HCT116 (cell line): ENCODE measurements at places on chromosomes 16 and 17. TPM values are rescaled to one million over a fixed set of nuclear protein-coding genes. Genes with fewer than 3 reads are reported as not detected.
A peak's percentile ranks its signal among the peaks of the same experiment; 100 is the strongest.

Gene CRYBA1
- not detected for total RNA-seq

Gene CYB561
- total RNA-seq, result 67.6 TPM

Gene DPEP1
- total RNA-seq, result 1.1 TPM

Gene IL32
- 13.7 TPM for total RNA-seq

Gene EIF1
- 1,082 TPM for total RNA-seq

Gene PSKH1
- total RNA-seq, result 16.2 TPM

DNA sequence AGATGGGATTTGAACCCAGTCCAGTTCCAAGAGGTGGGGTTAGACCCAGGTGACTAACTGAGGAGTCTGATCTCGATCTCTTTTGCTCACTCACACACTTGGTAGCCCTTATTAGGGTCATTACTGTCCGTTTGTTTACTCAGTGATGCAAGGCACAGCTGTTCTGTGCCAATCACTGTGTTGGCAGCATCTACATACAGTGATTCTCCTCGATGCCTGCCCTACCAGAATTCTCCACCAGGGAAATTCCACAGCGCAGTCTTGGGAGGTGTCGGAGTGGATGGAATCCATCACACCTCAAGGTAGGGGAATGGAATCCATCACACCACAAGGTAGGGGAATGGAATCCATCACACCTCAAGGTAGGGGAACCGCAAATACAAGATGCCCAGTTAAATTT, 279.6 kb downstream of the MAF start:
- H3K36me3 ChIP-seq, result no peaks in the 10 kb centered on the region
- H3K4me1 ChIP-seq, result no peaks in the 10 kb centered on the region
- no peak overlapping the region for H3K27ac ChIP-seq
- no peak overlapping the region for H3K4me3 ChIP-seq

- peaks cover 52% of the 10 kb centered on the region for H3K4me1 ChIP-seq
- peak overlapping the region; percentile 88 for H3K27ac ChIP-seq
- peak; percentile 85 for DNase-seq
- H3K27me3 ChIP-seq, result no peaks in the 10 kb centered on the region
- no peaks in the 10 kb centered on the region for H3K36me3 ChIP-seq
These were observed 4.2 kb upstream of the MAP3K14 start for GRCh38 chr17:45320931-45321461.

DNA sequence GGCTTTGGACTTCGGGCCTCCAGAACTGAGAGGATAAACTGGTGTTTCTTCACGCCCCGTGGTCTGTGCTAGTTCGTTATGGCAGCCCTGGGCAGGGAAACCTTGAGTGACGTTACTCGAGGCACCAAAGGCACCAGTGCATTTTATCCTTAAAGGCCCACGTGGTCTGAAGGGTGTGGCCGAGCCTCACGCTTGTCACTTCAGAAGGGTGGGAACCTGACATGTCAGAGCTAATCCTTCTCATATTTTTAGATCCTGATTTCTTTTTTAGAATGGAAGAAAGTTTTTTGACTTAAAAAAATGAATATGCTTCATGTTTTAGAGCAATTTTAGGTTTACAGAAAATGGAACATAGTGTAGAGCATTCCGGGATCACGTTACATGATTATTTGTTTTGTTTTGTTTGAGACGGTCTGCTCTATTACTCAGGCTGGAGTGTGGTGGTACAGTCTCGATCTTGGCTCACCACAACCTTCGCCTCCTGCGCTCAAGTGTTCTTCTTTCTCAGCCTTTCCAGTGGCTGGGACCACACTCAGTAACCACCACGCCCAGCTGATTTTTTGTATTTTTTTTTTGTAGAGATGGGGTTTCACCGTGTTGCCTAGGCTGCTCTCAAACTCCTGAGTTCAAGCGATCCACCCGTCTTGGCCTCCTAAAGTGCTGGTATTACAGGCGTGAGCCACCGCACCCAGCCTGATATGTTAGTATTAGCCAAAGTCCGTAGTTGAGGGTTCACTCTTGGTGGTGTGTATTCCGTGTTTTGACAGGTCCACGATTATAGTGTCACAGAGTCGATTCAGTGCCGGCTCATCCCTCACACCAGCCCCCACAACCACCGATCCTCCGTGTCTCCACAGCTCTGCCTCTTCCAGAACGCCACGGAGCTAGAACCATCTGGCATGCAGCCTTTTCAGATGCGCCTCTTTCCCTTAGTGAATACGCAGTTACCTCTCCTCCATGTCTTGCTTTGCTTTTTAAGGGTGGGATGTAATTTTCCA, 47.9 kb downstream of the RAB11FIP3 start:
- DNase-seq, result no peak
- no peak overlapping the region for H3K27ac ChIP-seq
- no peaks in the 10 kb centered on the region for H3K36me3 ChIP-seq
- peaks cover 6% of the 10 kb centered on the region for H3K4me1 ChIP-seq

- no peak for DNase-seq
- peaks cover 40% of the 10 kb centered on the region; the same call in 1 of the 2 replicates for H3K36me3 ChIP-seq
- H3K4me1 ChIP-seq, result no peaks in the 10 kb centered on the region
- H3K4me3 ChIP-seq, result no peak overlapping the region
- no peaks in the 10 kb centered on the region for H3K27me3 ChIP-seq
- no peak overlapping the region for H3K27ac ChIP-seq
These were observed 19.1 kb upstream of the COPRS start for GRCh38 chr17:31877911-31878702.

DNA sequence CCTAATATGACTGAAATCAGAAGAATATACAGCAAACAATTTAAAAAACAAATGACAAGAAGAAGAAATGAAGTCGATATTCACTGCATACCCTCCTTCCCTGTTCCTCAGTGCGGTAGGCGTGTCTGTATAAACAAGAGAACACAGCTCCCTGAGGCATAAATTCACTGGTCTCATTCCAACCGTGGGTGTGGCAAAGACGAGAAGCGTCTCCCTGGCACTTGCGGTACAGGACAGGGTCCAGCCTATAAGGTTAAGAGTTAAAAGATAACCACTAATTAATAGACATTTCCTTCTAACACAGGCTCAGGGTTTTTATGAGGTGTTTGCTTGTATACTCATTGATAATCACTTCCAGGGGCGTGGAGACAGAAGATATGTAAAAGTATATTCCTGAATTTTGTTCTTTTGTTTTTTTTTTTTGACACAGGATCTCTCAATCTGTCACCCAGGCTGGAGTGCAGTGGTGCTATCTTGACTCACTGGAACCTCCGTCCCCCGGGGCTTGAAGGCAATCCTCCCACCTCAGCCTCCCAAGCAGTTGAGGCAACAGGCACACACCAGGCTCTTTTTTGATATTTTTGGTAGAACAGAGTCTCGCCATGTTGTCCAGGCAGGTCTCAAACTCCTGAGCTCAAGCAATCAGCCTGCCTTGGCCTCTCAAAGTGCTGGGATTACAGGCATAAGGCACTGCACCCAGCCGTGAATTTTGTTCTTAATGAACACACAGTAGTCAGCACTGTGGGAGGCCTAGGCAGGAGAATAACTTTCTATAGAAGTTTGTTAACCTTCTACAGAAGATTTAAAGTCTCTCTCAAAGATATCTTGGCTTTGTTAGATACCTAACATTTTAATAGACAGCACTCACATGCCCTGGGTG, 59.1 kb upstream of the CLEC18B start:
- H3K4me3 ChIP-seq, result peak overlapping the region; percentile 6; the same call in 1 of the 2 replicates
- peak; percentile 71 for DNase-seq
- H3K4me1 ChIP-seq, result peaks cover 24% of the 10 kb centered on the region
- H3K27ac ChIP-seq, result peak overlapping the region; percentile 57
- no peaks in the 10 kb centered on the region for H3K27me3 ChIP-seq
- H3K36me3 ChIP-seq, result peaks cover 24% of the 10 kb centered on the region

- no peak overlapping the region for H3K4me3 ChIP-seq
- H3K36me3 ChIP-seq, result peaks cover 28% of the 10 kb centered on the region
- no peak overlapping the region for H3K27ac ChIP-seq
These were observed 27.8 kb downstream of the PLCD3 start for GRCh38 chr17:45104497-45104896.

DNA sequence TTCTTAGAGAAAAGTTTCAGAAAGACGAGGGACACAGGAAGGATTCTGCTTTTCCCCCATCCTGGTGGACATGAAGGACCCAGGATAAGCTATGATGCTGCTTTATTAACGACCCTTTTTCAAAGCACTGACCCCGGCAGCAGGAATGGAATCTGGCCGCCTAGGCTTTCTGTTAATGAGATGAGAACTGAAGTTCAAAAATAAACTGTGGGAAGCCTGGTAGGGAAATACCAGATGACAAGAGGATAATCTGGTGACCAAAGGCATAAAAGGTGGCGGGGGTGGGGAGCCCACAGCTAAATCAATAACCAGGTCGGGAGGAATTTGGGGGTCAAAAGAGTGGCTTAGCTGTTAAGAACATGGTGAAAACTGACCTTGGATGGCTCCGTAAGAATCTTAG, 171.0 kb downstream of the XYLT1 start:
- H3K27me3 ChIP-seq, result peaks cover 4% of the 10 kb centered on the region; the same call in 1 of the 2 replicates
- no peak overlapping the region for H3K4me3 ChIP-seq
- peaks cover 13% of the 10 kb centered on the region for H3K4me1 ChIP-seq
- H3K27ac ChIP-seq, result no peak overlapping the region

- DNase-seq, result no peak
- H3K27me3 ChIP-seq, result no peaks in the 10 kb centered on the region
- no peak overlapping the region for H3K27ac ChIP-seq
- peaks cover 8% of the 10 kb centered on the region; the same call in 1 of the 2 replicates for H3K4me1 ChIP-seq
- H3K4me3 ChIP-seq, result no peak overlapping the region
These were observed 27.6 kb downstream of the MAP3K3 start for GRCh38 chr17:63649813-63650212.

- no peak overlapping the region for H3K27ac ChIP-seq
- no peaks in the 10 kb centered on the region for H3K27me3 ChIP-seq
- H3K4me1 ChIP-seq, result peaks cover 15% of the 10 kb centered on the region
- no peak for DNase-seq
- no peak overlapping the region for H3K4me3 ChIP-seq
These were observed 134.2 kb upstream of the CIBAR2 start for GRCh38 chr16:85246473-85246872.

DNA sequence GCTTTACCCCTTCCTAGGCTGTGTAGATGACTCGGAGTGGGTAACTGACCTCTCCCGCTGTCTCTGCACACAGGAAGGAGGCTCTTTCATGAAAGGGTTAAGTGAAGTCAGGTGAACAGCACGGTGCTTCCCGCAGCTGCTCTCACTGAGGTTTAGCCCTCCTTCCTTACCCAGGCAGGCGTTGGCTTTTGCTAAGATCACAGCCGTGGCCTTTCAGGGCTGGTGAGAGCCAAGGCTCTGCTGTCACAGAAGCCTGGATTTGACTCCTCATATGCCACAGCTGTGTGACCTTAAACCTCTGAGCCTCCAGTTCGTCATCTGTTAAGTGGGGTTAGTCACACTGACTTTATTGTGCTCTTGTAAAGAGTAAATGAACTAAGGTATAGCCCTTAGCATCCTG, 90.9 kb upstream of the PLCG2 start:
- no peaks in the 10 kb centered on the region for H3K27me3 ChIP-seq
- no peak for DNase-seq
- H3K36me3 ChIP-seq, result no peaks in the 10 kb centered on the region
- no peak overlapping the region for H3K27ac ChIP-seq
- no peaks in the 10 kb centered on the region for H3K4me1 ChIP-seq

DNA sequence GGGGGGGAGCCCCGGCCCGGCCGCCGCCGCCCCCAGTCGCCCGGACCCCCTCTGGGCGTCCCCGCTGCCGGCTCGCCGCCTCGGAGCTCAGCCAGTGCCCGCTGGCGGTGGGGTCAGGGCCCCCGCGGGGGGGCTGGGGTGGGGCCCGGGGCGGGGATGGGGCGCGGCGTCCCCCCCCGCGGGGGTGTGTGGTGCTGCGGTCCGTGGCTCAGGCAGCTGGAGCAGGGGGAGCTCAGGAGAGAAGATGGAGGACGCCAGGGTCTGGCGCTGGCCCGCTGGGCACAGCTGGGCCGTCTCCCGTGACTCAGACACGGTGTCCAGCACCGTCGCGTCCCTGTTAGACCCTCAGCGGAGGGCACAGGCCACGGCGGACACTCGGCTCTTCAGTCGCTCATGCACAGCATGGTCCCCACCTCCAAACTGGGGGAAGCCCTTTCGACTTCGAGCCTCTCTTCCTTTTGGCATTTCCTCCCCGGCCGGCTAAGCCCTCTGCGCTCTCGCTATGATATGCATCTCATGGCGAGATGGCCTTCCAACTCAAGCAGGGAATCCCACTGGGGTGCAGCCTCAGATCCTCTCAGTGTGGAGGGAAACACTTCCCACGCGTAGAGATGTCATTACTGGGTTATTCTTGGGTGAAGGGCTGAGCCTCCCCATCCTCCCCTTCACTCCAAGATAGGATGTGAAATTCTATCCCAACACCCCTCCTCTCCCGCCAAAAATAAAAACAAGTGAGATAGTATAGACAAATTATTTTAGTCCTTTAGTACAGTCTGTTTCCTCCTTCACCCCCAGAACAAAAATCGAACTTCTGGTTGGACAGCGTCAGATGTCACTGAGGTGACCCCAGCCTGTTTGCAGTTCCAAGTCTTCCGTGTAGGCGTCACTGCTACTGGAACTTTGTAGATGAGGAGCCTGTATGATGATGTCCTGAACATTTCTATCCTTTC, 522 bp upstream of the VEZF1 start:
- peak overlapping the region; percentile 96 for H3K27ac ChIP-seq
- DNase-seq, result peak; percentile 64
- peak overlapping the region; percentile 67 for H3K4me3 ChIP-seq
- peaks cover 27% of the 10 kb centered on the region for H3K36me3 ChIP-seq
- peaks cover 64% of the 10 kb centered on the region for H3K4me1 ChIP-seq

- H3K27ac ChIP-seq, result no peak overlapping the region
- no peak overlapping the region for H3K4me3 ChIP-seq
- DNase-seq, result no peak
- no peaks in the 10 kb centered on the region for H3K36me3 ChIP-seq
These were observed 65.7 kb upstream of the KSR1 start for GRCh38 chr17:27390540-27390939.

DNA sequence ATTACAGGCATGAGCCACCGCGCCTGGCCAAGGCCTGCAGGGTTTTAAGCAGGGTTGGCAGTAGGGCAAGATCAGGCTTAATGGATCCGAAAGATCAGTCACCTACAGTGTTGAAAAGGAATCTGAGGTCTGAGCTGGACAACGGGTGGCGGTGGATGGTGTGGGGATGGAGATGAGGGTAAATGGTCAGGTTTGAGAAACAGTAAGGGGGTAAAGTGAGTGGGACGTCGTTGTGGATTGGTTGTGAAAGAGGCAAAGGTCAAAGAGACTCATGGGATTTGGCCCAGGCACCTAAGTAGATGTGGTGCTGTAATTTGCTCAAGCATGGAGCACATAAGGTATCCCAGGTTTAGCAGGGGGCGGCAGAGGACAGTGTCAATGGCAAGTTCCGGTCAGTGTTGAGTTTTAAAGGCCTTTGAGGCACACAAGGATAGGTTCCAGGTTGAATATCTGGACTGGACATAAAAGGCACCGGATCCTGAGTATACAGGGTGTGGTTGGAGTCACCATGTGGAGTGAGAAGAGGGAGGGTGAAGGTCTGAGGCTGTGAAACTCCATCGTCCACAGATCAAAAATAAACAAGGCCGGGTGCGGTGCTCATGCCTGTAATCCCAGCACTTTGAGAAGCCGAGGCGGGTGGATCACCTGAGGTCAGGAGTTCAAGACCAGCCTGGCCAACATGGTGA, 1.1 kb upstream of the SLC16A5 start:
- no peak for DNase-seq
- H3K36me3 ChIP-seq, result no peaks in the 10 kb centered on the region; the same call in 1 of the 2 replicates
- H3K4me1 ChIP-seq, result peaks cover 88% of the 10 kb centered on the region
- H3K4me3 ChIP-seq, result peak overlapping the region; percentile 83
- peak overlapping the region; percentile 99 for H3K27ac ChIP-seq
